ENCODE measurements at places on chromosomes 13 and 19. TPM values are rescaled to one million over a fixed set of nuclear protein-coding genes. Genes with fewer than 3 reads are reported as not detected.

The TMEM255B gene
- 1.9 TPM for total RNA-seq

The GPR32 gene
- total RNA-seq, result not detected

The ZNF320 gene
- total RNA-seq, result 14.6 TPM

The SERPINE3 gene
- total RNA-seq, result not detected

The IGSF23 gene
- not detected for total RNA-seq

The CCDC61 gene
- 20.6 TPM for total RNA-seq

The ZNF709 gene
- 1.3 TPM for total RNA-seq

The ZNF888 gene
- total RNA-seq, result 11.4 TPM

The KIR3DL2 gene
- not detected for total RNA-seq

The CAMSAP3 gene
- 52.4 TPM for total RNA-seq

The TLE6 gene
- 2.2 TPM for total RNA-seq

The USHBP1 gene
- 2.3 TPM for total RNA-seq

The MCEMP1 gene
- total RNA-seq, result not detected

The HOMER3 gene
- total RNA-seq, result 3.9 TPM

The ZGLP1 gene
- total RNA-seq, result 1.6 TPM

The ABCA7 gene
- 35.1 TPM for total RNA-seq

The KRTDAP gene
- not detected for total RNA-seq

The DMKN gene
- 8.8 TPM for total RNA-seq

GRCh38 chr13:62931853-62932252 is 1516.2 kb upstream of the PCDH20 start:
- no peak for DNase-seq

DNA sequence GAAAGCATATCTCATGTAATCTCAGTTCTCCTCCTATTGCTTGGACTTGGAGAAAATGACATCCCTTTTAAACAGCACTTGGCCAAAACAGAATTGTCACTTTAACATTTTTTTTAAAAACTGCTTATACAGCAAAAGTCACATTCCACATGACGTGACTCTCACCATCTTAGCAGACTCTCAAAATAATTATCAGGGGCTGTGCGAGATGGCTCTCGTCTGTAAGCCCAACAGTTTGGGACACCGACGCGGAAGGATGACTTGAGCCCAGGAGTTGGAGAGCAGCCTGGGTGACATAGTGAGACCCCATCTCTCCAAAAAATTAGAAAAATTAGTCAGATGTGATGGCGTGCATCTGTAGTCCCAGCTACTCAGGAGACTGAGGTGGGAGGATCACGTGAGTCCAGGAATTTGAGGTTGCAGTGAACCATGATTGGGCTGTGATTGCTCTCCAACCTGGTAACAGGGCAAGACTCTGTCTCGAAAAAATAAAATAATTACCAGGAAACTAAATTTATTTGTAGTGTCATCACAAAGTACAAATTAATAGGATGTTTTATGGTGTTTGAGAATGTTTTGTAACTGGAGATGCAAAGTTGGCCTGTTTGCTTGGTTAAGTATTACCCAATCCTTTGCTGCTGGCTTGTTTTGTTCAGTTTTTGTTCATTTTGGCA is 8.8 kb downstream of the SAFB start:
- no peak for DNase-seq

- DNase-seq, result no peak
These were observed 34.9 kb downstream of the N4BP2L2 start for GRCh38 chr13:32503727-32504126.

GRCh38 chr13:110126391-110126961 is 180.5 kb downstream of the COL4A1 start:
- DNase-seq, result peak; percentile 9

- DNase-seq, result no peak
These were observed 108.4 kb downstream of the ZNF557 start for GRCh38 chr19:7177926-7178325.

DNA sequence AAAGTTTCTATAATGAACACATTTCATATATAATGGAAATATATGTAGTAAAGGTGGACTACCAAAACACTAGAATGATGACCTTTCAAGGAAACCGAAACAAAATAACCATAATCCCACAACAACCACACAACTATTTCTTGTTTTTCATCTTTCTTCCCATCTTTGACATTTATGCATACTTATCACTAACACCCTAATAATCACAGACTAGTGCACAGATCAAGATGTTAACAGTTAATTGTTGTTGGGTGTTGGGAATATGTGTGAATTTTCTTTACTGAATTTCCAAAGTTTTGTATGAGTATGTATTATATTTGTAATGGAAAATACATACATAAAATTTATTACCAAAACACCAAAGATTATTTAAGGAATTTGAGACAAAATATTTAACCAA is 30.3 kb downstream of the PEG3 start:
- no peak for DNase-seq

GRCh38 chr13:34420702-34421346 is 521.2 kb upstream of the NBEA start:
- DNase-seq, result no peak

DNA sequence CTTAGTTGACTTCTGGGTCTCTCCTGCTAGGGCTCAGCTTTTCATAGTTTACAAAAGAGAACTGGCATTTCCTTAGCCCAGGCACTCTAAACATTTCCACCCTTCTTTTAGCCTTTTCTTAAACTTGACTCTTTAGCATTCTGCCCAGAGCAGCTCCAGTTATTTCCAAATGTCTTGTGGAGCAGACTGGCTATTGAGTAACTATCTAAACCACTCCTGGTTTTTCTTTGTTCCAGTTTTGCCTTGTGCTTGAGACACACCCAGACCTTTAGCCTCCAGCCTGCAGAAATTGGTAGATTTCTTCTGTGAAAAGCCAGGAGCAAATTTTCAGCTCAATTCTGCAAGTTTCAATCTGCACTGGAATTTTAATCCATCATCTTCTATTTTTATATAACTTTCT is 1813.1 kb downstream of the OLFM4 start:
- no peak for DNase-seq

GRCh38 chr19:32097011-32097410 is 248.4 kb upstream of the ZNF507 start:
- DNase-seq, result no peak

- no peak for DNase-seq
These were observed 68.6 kb upstream of the TEX29 start for GRCh38 chr13:111251646-111252445.

DNA sequence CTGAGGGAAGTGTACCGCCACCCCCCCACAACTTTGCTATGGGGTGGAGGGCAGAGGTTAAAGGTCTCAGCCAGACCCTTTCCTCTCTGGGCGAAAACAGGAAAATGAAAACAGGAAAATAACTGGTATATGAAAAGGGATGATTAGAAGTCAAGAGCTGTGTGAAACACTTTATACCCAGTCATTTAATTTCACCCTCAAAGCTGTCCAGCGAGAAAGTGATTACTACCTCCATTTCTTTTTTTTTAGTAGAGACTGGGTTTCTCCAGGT is 575 bp upstream of the PHLDB3 start:
- DNase-seq, result no peak

- no peak for DNase-seq
These were observed 1525.9 kb upstream of the SLC10A2 start for GRCh38 chr13:104592127-104592526.

GRCh38 chr19:46860846-46861690 is at the start of gene ARHGAP35:
TSS of gene ARHGAP35 (plus strand) at chr19:46860997. CDS start at chr19:46918676, 57,679 bp downstream.
- DNase-seq, result peak; percentile 80

GRCh38 chr13:99985241-99985874 is 3.8 kb downstream of the ZIC2 start:
- DNase-seq, result no peak

- peak; percentile 46 for DNase-seq
These were observed 10.2 kb upstream of the CCDC97 start for GRCh38 chr19:41299755-41300089.

DNA sequence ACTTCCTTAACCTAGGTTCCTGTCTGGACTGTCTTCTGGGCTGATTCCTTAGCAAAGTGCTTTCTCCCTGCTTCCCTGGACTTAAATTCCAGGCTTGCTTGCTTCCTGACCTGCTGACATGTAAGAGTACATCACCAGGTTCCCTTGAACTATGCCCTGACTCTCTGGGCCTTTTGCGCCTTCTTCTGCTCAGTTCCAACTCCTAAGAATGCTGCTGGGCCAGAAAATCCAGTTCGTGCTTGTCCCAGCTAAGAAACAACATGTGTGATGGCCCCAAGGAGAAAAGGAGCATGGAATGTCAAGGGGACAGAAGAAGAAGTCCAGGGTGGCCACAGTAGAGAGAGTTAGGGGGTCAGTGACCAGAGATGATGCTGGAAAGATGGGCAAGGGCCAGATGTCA is 42.6 kb upstream of the MBNL2 start:
- DNase-seq, result no peak

DNA sequence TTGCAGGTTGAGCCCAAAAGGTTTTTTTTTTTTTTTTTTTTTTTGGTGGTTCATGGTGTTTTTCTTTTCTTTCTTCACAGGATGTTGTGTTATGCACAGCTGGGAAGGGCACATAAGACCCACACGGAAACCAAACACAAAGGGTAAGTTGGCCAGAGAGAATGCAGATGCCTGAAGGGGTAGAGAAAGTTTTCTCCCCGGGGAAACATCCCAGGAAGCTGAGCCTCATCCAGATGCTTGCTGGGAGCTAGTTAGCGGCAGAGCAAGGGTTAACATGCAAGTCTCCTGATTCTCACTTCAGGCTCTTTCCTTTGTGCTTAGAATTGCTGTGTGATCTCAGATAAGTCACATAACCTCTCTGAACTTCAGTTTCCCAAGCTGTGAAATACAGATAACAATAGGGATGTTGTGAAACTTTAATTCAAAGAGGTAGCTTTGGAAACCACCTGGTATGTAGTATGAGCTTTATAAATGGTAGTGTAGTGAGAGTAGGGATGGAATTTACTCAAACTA is 3.1 kb downstream of the ADGRE1 start:
- DNase-seq, result no peak

DNA sequence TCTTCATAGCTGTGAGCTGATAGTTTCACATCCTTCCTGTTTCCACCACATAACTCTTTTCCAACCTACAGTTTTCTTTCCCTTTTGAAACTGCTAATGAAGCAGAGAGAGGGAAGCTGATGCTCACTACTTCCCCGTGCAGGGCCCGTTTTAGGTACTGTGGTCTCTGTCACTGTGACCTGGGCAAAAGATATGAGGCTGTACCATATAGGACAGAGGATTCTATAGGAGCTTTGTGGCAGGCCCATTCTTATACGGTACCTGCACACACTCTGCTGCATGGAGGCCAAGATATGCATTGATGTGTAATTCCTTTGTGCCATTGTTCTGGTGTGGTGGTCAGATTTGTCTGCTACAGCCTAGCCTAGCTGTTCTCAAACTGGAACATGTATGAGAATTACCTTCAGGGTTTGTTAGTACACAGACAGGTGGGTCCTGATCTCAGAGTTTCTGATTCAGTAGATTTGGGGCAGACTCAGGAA is 577.3 kb downstream of the LMO7 start:
- DNase-seq, result no peak

DNA sequence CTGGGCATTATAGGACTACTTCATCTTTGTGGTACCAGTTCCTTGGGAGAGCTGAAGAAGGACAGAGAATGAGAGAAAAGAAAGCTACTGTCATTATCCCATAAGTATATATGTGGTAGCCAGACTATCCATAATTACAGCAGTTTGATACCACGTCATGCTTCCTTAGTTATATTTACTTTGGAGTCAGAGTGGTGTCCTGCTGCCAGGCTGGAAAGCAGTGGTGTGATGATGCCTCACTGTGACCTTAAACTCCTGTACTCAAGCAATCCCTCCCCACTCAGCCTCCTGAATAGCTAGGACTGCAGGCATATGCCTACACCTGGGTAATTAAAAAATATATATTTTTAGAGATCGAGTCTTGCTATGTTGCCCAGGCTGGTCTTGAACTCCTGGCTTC is 57.8 kb downstream of the WTIP start:
- DNase-seq, result no peak

DNA sequence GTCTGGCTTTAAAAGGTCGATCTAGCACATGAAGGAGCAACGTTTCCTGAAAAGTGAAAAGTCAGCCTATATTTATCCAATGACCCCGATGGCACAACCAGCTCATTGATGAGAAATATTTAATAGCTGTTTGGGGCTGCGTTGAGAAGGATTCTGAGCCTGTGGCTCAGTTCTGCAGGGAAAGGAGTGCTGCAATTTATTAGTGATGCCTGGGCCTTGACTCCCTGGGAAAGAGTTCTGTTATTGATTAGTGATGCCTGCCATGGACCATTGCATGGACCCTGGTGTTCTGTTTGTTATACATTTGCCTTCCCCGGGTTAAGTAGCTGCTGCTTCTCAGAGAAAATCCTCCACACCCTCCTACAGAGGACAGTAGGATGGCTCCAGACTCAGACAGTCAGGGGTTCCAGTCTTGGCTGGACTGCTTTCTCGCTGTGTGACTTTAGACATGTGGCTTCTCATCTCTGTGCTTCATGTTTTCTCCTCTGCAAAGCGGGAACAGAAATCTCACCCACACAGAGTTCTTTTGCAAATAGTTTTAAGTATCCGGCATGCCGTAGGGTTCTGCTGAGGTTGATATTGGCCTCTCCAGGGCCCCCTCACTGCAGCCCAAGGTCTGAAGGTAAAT is 17.7 kb upstream of the PTPRS start:
- DNase-seq, result no peak

DNA sequence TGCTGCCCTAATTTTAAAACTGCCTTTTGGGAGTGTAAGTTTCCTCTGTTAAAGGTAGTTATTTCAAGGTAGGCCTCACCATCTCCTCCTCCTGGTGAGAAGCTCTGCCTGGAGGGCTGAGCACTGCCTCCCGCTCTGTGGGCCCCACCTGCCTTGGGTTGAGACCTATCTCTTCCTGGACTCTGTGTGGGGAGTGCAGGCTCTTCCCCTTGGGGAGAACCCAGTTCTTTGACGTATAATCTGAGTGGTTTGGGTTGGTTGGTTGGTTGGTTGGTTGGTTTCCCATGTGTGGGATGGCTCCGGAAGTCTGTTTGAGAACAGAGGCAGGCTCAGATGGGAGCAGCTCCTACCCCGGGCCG is 39.1 kb downstream of the ACTN4 start:
- DNase-seq, result no peak

GRCh38 chr13:78022164-78022877 is 103.7 kb upstream of the EDNRB start:
- DNase-seq, result peak; percentile 23

DNA sequence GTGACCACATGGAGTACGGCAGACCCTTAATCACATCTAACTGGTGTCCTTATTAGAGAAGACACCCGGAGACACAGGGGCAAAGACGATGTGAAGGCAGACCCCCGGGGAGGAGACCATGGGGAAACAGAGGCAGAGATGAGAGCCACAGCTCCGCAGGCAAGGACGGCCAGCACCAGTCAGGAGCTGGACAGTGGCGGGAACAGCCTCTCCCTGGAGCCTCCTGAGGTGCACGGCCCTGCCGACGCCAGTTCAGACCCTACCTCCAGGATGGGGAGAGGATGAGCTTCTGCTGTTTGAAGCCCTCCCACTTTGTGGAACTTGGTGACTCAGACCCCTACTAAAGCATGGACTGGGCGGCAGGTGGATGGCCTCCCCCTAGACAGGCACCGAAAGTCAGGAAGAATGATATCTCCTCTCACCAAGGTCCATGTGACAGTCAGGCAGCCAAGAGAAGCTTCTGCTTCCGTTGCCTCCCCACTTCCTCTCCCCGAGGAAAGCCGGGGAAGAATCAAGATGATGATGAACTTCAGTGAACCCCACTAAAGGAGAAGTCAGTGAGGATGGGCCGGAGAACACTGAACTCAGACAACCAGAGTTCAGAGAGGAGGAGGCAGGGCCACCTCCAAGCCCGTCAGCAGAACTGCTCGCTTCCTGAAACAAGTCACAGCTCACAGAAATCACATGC is 25.4 kb downstream of the RAB20 start:
- DNase-seq, result no peak

Data from left colon (tissue), 2 donors.